ENCODE measurements at places on chromosomes 1 and 21.

DNA sequence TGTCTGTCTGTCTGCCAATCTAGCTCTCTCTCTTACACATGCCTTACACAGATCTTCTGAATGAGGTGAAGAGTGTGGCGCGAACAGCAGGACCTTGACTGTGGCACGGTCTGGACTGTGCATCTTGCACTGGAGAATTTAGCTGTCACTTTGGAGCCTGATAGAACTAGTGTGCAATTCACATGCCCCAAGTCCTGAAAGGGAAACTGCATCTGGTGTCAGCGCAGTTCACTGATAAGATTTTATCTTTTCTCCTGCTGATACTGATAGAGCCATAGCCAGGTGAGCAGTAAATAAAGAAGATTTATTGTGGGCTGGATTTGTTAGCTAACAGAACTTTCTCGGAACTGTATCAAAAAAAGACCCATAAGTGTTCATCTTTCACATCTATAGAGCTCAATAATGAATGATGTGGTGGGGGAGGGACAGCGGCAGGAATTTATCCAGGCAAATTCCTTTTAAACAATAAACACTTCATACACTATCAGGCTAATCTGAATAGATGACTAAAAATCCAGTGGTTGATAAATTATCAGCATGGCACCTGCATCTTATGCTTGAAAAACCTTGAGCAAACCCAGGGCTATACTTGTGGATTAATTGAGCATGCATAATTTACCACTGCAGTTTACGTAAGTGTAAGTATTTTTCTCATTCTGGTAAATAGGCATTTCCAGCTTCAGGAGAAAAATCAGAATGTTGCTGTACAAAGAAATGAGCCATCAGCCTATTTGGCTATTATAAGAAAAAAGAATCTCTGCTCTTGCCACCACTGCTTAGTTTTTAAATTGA is 104.1 kb downstream of the NTNG1 start:
- DNase-seq = no peak

GRCh38 chr1:66043186-66043585 is 250.5 kb downstream of the PDE4B start:
- no peak for DNase-seq

- DNase-seq = no peak
These were observed 17.4 kb downstream of the CACNA1S start for GRCh38 chr1:201094832-201095231.

DNA sequence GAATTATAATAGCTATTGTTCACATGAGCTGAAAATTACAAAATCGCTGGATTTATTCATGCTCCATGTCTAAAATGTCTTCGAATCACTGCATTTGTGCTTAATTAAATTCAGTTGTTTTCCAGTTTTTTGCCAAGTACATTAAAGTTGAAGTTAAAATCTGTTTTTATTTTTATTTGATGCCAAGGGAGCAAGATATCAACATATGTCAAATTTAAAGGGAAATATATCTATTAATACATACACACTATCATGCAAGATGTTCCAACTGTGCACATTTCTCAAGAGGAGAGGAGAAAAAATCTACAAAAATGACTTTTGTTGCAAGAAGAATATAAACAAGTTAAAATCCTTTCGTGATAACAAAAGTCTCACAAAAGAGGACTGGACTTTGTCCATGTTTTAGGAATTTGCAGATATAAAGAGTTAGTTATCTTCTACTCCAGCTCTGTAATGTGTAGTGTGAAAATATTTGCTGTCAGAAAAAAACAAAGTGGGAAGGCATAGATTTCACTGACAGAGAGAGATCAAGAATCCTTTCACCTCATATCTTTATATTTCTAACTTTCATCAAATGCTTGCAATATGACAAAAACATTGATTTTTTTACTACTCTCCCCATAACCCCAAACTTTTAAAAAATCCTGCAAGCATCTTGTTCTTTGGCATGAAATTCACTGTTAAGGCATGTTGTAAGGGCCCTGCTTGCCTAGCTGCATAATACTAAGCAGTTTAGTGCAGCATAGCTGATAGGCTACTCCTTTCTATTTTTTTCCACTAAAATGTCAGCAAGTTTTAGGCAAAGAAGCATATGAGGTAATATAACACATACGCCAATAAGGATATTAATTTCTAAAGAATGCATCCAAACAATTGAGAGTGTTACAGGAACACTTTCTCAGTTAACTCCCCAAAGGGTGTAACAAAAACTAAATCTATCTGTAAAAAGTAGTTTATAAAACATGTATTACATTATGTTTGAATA is 340.2 kb upstream of the ADAMTS5 start:
- no peak for DNase-seq

DNA sequence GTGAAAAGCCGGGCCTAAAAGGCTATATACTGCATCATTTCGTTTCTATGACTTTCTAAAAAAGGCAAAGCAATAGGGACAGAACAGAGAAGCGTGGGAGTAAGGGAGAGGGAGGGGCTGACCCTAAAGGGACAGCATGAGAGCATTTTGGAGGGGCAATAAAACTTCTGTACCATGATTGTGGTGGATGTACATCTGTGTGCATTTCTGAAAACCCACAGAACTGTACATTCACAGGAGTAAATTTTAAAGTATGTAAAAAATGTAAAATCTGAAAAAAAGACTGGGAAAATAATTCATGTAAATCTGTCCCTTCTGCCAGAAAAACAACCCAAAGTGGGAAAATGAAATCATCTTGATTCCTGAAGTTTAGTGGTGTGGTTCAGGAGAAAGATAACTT is 235.4 kb downstream of the CENPF start:
- DNase-seq = no peak

- DNase-seq = no peak
These were observed 76.8 kb downstream of the PLA2G4A start for GRCh38 chr1:186905561-186905960.

DNA sequence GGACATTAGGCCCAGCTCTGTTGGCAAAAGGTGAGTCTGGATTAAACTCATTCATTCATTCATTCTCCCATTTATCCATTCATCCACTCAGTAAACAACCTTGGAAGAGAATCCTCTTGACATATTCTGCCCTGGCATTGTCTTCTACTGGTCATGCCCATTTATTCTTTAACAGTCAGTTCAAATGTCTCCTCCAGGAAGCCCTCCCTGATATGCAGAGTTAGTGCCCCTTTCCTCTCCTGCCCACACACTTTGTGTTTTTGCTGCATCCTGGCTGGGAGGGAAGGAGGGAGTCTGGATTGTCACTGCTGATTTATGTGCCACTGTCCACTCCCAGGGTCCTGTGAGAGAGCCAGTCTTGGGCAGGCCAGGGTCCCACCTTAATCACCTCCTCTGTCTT is 600.3 kb downstream of the MATN1 start:
- no peak for DNase-seq

GRCh38 chr1:204802401-204803175 is 68.1 kb upstream of the NFASC start:
- DNase-seq = no peak

- DNase-seq = no peak
These were observed 28.7 kb downstream of the WNT2B start for GRCh38 chr1:112537456-112537855.

DNA sequence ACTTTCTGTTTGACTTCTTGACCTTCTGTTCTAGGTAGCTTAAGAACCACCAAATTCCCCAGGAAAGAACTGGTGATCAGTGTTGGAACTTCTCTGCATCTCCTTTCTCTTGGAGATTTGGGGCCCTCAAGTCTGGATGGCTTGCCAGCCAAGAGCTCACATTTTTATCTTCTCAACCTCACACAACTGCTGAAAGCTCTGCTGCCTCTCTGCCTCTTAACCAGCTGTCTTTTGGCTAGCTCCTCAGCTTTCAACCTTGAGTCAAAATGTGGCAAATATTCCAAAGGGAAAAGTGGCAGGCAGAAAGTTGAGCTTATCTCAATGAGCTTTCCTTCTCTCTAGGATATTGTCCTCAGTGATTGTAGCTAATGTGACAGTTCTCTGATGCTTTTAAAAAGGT is 89.2 kb upstream of the CCDC190 start:
- DNase-seq = no peak

DNA sequence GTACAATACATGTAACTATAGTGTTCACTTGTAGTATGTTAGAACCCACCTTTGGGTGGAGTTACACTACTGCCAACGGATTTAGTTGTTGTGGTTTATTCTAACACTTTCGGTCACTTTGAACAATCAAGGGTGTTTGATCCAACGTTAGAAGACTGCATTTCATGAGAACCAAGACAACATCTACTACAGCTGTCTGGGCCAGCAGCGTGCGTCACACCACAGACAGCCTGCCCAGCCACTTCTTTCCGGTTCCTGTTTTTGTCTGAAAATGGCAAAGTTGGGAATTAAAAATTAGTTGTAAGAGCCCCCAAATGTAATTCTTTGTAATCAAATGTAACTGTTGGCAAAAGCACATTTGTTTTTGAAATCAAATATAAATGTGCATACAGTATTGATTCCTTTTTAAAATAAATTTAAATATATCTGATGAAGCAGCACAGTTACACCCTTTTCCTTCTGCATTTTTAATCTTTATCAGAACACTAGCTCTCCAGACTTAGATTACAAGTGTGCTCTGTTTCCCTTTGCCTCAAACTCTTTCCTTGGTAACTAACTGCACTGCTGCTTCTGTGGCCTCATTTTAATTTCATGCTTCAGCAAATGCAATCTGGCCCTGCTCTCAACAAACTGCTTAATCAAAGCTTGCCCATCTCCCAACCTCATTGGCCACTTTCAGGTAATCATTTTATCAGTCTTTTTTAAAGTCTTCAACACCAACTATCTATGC is 86.6 kb upstream of the DPH5 start:
- DNase-seq = peak; percentile 4

DNA sequence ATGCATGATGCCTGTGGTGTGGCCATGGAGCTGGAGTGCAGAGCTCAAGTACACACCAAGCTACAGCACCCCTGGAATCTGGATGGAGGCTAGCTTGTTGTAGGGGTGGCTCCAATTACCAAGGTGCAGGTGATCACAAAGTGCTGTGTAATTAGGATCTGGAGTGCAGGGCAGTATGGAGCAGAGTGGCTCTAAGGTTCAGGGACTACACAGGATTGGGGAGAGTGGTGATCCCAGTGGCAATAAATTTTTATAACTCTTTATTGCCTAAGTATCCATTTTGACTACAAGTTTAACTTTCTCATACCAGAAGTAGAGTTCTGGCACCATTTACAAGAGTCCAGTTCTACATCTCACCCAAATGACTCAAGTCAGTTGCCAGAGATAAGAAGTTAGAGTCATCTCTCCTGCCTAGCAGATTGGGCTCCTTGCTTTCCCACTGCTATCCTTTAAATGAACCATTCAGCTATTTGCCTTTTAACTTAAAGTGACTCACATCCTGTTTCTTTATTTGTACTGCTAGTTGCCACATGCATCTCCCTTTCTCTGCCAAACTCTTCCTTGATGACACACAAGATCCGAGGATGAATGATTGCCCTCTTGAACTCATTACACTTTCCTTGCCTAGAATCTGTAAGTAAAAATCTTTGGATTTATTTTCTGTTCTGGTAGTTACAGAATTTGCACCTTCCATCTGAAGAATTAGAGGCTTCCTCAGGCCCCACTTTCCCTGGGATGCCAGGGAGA is 427.2 kb downstream of the KCNT2 start:
- no peak for DNase-seq

DNA sequence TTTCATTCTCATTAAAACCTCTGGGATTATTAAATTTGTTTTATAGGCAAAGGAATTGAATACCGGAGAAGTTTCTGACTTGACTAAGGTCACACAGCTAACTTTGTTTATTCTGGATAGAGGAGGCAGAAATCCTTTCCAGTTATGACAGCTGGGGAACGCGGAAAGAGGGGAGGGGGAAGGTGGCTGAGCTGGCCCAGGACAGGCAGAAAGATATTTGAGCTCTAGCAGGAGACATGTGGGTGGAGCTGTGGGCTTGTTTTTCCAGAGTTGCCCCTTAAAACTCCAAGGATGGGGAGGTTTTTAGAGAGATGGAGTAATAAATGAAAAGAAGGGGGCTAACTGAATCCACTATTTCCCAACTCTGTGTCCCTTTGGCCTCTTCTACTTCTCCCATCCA is 27.8 kb downstream of the FOXD2 start:
- no peak for DNase-seq

- peak; percentile 2 for DNase-seq
These were observed 339.9 kb downstream of the NTNG1 start for GRCh38 chr1:107480548-107481415.

DNA sequence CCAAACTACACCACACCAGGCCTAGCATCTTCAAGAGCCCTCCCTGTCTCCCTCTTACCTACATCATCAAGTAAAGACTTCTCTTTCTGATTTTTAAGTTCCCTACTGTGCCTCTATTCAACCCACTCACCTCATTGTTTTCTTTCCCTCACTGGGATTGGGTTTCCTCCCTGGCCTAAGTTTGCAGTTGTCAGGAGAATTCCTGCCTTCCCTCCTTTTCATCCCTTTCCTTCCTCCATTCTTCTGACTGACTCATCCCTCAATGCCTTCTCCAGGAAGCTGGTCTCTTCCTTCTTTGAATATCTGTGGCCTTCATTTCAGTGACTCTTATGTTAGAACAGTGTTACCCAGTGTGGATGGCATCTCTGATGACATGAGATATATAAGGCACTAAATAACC is 139.9 kb upstream of the KIAA0040 start:
- no peak for DNase-seq

- DNase-seq = no peak
These were observed 18.1 kb upstream of the BEND5 start for GRCh38 chr1:48794816-48795215.

GRCh38 chr1:79232818-79233217 is 226.3 kb upstream of the ADGRL4 start:
- DNase-seq = no peak

DNA sequence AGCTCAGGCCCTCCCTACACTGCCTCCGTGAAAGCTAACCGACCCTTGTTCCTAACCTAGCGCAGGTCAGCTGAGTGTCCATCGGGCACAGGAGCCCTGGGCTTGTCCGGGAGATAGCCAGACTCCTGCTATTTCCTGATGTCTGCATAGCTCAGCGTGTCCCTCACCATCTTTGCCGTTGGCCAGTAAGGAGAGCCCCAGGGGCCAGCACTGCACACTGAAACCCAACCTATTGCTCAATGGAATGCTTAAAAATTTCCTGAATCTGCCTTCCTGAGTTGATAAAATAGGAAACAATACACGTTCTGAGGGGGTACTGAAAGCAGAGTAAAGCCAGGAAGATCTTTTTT is 2.2 kb downstream of the RUNX1 start:
- DNase-seq = no peak

- DNase-seq = no peak
These were observed at the start of gene KCNQ4 for GRCh38 chr1:40783001-40783905. Gene KCNQ4, plus strand, starts transcription at chr1:40783787. Its CDS starts 307 bp downstream, at chr1:40784094.

DNA sequence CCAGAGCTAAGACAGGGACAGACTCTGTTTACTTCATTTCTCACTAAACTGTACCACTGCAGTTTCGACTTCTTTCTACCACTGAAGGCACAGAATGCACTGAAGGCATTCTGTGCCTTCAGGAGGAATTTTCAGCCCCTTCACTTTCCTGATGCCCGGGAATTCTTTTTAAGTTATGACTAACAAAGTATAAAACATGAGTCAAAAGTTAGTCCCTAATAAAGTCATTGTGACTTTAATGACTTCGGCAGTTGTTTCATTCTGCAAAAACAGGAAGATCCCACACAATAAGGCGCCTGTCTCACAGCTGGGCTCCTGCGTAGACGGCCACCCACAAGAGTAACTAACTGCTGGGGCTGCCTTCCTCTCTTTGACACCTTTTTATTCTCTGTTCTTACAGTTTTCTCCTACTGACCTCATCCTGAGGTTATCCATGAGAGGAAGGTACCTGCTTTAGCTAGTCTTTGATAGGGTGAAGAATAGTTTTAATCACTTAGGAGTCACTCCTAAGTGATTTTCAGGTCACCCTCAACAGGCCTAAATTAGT is 183.9 kb upstream of the SGIP1 start:
- peak; percentile 56 for DNase-seq
